PC-3 (cell line): ENCODE measurements at places on chromosomes 5 and 9.

DNA sequence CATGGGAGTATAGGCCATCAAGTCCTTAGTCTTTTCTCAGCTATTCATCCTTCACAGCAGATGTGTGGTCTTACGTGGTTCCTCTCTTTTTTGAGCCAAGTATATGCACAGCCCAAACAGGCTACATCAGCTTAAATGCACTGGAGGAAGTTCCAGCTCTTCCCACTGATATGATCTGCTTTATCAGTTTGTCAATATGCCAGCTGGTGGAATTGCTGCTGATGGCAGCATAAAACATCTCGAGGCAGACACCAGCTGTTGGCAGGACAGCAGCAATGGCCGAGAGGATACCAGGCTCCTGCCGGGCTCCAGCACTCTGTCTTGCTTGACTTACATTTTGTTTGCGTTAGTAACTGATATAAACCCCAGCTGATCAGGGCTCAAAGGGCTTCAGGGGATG lies 143.4 kb downstream of the TENT4A start:
- no peak for DNase-seq

- no peak for DNase-seq
Measured at GRCh38 chr5:68729678-68730077, 364.1 kb upstream of the SLC30A5 start.

- DNase-seq: no peak
Measured at GRCh38 chr5:120258123-120258522, 206.0 kb upstream of the PRR16 start.

GRCh38 chr9:105329719-105330062 lies 85.2 kb downstream of the SLC44A1 start:
- DNase-seq: no peak
